ENCODE measurements at places on chromosomes 12 and 14.

GRCh38 chr12:31588976-31589375 is 2.0 kb downstream of the DENND5B start:
- DNase-seq, result no peak

DNA sequence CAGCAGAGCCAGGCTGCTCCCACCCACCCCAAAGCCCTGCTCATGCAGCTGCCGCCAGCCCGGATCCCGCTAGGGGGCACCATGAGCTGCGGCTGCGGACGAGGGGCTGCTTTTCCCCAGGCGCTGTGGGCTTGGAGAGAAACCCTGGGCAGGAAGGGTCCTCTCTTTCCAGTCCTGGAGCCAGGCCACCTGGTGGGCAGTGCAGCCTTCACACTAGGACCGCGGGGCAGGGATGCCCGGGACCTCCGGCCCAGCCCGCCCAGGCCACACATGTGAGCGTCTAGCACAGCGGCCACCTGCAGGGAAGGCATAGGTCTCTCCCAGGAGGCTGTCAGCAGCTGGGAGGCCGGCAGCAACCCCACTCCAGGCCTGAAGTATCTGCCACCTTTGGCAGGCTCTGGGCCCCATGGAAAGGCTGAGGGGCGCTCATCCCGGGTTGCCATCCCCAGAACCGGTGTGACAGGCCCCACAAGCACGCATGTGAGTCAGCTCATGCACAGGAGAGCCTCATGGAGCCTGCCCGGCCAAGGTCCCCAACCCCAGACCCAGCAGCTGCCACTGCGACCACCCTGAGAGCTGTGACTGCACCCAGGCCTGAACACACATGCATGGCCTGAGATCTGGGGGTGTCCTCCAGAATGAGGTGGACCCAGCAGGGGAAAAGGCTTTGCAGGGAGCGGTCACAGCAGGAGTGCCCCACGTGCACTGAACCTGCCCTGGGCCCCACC is 280.0 kb upstream of the RTL1 start:
- no peak for DNase-seq

GRCh38 chr12:48994224-48995085 is 4.7 kb downstream of the DDN start:
- no peak for DNase-seq

DNA sequence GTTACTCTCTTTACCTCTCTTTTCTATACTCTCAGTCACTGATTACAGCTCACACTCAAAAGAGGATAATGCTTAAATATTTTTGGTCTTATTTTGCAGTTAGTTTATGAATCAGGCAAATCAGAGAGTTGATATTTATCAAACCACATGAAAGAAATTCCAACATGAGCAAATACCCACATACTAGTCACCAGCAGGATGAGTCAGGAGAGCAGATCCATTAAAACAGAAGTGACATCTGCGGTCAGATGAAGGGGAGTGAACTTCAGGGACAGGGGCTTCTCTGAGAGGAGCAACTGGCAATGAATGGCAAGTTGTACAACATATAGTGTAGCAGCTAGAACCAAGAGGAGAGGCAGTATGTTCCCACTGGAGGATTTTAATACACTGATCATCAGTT is 258.7 kb downstream of the SYT10 start:
- no peak for DNase-seq

DNA sequence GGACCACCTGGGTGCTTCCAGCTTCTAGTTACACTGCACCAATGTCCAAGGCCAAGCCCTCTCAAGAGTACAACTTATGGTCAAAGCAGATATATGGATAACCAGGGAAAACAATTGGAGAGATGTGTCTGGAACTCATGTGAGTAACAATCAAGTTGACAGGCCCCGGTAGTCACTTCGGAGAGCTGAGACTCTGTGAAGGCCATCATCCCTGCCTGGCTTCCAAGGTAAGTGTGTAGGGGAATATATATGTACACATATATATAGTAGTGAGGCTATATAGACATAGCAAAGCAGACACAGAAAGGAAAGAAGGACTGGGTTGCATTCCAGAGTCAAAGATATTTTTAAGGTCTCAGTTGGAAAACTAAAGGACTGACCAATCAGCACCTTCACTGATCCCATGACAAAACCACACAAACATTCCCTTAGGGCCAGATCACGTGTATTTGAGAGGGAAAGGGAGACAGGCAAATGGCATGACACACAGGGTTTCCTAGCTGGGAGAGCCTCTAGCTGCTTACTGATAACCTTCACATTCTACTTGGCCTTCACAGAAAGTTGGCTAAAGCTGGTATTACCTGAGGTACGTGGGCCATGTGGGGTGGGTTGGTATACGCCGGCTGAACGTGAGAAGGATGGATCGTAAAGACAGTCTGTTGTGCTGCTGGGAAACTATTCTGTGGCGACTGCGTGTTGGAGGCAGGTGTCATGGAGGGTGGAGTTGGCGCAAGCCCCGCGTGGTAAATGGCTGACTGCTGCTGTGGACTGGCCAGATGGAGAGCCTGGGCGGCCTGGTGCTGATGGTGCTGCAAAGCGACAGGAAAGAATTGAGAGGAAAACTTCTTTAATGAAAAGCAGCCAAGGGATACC is 50.0 kb downstream of the SH2B3 start:
- DNase-seq, result no peak

DNA sequence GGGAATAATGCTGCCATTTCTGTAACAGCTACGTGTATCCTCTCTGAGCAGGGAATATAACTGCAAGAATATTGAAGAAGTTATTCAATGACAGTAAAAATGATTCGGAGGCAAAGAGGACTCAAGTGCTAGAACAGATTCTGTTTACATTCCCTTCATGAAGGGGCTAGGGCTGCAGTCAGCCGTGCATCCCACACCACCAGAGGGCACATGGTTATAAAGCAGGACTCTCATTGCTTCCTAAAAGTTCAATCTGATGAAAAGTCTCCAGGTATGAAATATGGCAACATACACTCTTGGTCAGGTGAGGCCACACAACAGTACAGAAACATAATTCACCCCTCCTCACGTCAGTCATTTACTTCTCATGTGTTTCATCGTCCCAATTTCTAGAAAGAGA is 34.0 kb downstream of the TCHP start:
- no peak for DNase-seq

DNA sequence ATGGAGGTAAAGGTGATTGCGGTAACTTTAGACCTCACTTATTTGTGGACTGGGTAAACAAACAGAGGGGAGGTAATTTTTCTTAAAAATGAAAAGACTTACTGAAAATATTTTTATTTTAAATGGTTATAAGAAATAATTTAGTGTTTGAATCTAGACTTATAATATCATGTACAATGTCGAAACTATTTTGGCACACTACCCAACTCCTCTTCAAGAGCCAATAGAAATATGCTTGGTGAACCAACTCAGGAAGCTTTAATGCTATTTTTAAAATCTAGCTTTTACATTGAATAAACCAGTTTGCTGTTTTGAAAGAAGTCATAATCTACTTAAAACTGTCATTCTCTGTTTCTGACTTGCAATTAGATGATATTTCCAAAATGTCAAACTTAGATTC is 175.8 kb upstream of the NPAS3 start:
- no peak for DNase-seq

DNA sequence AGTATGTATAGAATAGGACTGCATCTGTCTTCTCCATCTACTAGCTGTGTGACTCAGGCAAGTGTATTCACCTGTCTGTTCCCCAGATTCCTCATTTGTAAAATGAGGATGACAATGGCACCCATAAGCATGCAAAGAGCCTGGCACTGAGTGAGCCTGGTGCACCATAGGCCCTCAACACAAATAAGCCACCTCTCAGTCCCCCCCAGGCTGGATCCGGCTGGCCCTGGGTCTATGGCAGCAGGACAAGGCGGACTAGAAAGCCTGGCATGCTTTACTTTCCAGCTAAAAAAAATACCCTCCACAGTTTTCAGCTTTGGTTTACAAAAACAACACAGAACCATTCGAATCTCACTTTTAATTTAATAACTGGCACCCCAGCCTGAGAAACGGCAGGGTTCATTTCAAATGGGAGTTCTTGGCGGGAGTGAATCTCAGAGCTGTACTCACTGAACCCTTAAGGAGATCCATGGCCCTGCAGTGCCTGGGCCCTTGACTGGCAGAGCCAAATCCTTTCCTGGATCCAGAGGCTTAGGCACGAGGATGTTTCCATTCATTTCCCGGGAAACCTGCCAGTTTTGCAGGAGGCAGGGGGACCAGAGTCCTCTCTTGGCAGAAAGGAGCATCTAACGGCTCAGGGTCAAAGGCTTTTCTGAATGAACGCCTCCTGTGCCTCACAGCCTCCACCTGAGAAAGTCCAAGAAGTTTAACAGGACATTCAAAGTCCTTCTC is 17.7 kb downstream of the SYNE3 start:
- DNase-seq, result no peak

GRCh38 chr12:15562263-15562662 is 226.9 kb downstream of the EPS8 start:
- DNase-seq, result no peak

- DNase-seq, result no peak
Observed at GRCh38 chr14:90730206-90730766, 85.9 kb downstream of the TTC7B start.

GRCh38 chr12:93098077-93098476 is 169.0 kb upstream of the EEA1 start:
- DNase-seq, result peak; percentile 40

DNA sequence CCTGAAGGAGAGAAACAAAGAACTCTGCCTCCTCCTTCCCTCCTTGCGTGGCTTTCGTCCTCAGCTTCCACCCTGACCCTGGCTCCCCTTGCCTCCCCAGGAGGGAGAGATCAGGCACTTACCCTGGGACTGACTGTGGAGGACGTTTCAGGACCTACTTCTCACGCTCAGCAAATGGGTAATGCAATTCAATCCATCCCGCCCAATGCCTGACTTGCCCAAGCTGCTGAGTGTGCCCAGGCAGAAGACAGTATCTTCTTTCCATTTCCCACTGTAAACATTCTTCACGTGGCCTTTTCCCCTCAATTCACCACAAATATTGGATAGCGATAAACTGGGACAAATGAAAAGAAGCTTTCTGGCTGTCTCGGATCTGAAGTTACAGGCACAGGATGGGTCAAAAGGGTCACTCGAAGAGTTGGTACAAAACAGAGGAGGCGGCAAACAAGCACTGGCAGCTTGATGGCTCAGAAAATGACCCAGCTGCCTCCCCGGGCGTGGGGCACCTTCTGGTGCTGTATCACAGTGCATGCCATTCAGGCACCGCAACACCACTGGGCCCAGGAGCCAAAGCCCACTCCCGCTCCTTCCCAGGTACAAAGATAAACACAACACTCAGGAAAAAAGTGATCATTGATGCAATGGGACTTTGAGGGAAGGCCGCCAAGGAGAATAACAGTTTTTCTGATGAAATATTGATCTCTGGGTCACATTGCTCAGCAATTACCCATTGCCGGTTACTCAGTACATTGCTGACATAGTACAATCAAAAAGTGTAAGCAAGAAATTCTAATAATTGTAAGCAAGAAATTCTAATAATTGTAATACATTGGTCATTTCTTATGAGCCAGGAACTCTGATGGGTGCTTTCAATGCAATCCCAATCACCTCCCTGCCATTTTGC is 65.8 kb downstream of the TRIM9 start:
- DNase-seq, result no peak

DNA sequence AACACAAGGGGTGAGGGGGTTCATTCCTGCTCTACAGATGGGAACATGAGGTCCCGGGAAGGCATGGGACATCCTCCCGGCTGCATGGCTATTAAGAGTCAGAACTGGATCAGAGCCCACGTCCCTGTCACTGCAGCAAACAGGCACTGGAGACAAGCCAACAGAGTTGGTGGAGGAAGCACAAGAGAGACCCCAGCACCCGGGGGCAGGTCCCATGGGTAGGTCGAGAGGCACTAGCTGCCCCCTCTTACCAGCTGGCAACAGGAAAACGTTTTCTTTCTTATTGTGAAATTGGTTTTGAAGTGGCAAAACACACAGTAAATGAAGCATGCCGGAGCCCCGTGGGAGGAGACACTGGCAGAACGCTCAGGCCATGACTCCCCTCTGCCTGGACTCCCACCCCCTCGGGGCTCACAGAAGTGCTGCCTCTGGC is 43.6 kb downstream of the SYNE3 start:
- no peak for DNase-seq

DNA sequence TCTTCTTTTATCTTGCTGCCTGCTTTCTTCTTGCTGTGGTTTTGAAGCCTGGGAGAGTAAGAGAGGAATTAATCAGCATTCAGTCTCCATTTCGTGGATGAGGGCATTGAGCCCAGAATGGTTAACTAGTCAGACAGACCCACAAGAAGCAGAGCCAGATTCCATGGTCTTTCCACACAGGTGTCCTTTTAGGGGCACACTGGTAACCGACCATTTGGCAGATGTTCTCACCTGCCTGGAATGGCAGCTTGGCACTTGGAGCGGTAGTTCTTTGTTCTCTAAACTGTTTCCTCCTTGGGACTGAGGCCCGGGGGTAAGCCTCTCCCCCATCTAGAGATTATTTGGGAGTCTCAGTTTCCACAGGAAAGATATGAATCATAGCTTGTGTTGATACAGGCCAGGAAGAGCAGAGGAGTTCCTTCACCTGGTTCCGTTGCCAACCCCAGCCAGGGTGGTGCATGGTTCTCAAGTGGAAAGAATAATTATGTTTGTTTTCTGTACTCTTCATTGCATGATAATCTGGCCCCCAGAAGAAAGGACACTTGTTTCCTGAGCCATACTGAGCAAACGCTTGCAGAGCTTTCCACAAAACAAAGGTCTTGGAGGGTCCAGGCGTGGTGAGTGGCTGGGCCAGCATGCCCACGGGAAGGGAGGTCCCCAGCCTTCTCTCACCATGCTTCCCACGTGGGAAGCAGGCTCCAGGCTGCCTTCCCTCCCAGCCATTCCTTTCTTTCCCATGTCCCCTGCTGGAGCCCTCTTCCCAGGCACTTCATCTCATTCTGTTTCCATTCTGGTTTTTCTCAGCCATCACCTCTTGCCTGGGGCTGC is 2.0 kb upstream of the KRT75 start:
- no peak for DNase-seq

DNA sequence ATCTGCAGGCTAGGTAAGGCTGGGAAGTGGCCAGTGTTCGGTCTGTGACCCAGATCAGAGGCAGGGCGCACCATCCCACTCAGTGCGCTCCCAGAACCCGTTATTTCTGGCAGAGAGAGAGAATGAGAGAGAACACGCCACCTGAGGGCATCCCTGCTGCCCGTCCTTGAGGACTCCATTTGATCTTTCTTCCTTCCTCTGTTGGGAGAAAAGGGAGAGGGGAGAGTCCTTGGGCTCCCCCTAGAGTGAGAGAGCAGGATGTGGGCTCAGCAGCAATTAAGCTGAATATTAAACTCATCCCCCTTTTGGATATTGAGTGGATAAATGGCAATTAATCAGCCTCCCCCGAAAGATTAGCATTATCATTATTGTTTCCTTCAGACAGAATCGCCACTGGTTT is 70.6 kb downstream of the IFT43 start:
- no peak for DNase-seq

Measured in stimulated activated naive CD4-positive, alpha-beta T cell treated with Interleukin-2 at 50 U/mL for 16 hours (primary cell).